ENCODE measurements at places on chromosomes 2 and 18. TPM values are rescaled to one million over a fixed set of nuclear protein-coding genes. Genes with fewer than 3 reads are reported as not detected.

IL1A gene
- total RNA-seq = 0.25 TPM

LINC00305 gene
- not detected for total RNA-seq

LOXL3 gene
- 1.2 TPM for total RNA-seq

ANKRD30B gene
- total RNA-seq = not detected

BOK gene
- total RNA-seq = 2.2 TPM

SPATS2L gene
- 44.4 TPM for total RNA-seq

BOLL gene
- total RNA-seq = not detected

VWA3B gene
- total RNA-seq = not detected

- no peak overlapping the region for H3K4me3 ChIP-seq
- peak overlapping the region; percentile 63 for H3K27ac ChIP-seq
- H3K27me3 ChIP-seq = no peaks in the 10 kb centered on the region
- H3K36me3 ChIP-seq = no peaks in the 10 kb centered on the region
- H3K4me1 ChIP-seq = peaks cover 78% of the 10 kb centered on the region
Observed at GRCh38 chr2:101775636-101776035, 78.1 kb downstream of the MAP4K4 start.

GRCh38 chr2:202960524-202960923 is 48.4 kb downstream of the CARF start:
- H3K4me1 ChIP-seq = peaks cover 6% of the 10 kb centered on the region
- no peaks in the 10 kb centered on the region for H3K27me3 ChIP-seq
- H3K36me3 ChIP-seq = no peaks in the 10 kb centered on the region
- H3K27ac ChIP-seq = no peak overlapping the region

- no peak for DNase-seq
- no peaks in the 10 kb centered on the region for H3K36me3 ChIP-seq
- H3K4me3 ChIP-seq = no peak overlapping the region
- H3K27me3 ChIP-seq = peaks cover 5% of the 10 kb centered on the region
- H3K4me1 ChIP-seq = no peaks in the 10 kb centered on the region
- H3K27ac ChIP-seq = no peak overlapping the region
Observed at GRCh38 chr2:165645930-165646831, 147.9 kb downstream of the GALNT3 start.

DNA sequence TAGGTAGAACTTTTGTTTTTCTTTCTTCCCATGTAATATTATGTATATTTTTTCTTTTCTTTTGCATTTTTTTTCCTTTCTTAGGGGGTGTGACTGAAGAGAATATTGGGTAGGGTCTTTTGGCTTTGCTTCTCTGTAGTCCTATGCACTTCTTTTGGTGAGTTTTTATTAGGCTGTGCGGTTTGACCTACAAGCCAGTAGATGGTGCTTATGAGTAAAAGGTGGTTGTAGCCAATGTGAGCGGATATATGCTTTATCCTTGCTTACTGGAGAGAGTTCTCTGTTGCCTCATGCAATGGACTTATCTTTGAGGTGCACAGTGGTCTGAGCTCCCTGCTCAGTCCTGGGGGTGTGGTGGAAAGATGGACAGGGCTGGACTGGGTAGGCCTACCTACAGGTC is 52.7 kb downstream of the DSEL start:
- H3K4me3 ChIP-seq = no peak overlapping the region
- no peaks in the 10 kb centered on the region for H3K27me3 ChIP-seq
- H3K36me3 ChIP-seq = no peaks in the 10 kb centered on the region
- H3K27ac ChIP-seq = no peak overlapping the region

GRCh38 chr2:191501561-191502168 is 176.3 kb upstream of the NABP1 start:
- H3K27me3 ChIP-seq = peaks cover 11% of the 10 kb centered on the region
- H3K27ac ChIP-seq = no peak overlapping the region
- no peaks in the 10 kb centered on the region for H3K4me1 ChIP-seq
- H3K4me3 ChIP-seq = no peak overlapping the region

- H3K4me3 ChIP-seq = peak overlapping the region; percentile 48
- peaks cover 41% of the 10 kb centered on the region for H3K27me3 ChIP-seq
Observed at GRCh38 chr2:118845522-118846441, 1.7 kb downstream of the EN1 start.

DNA sequence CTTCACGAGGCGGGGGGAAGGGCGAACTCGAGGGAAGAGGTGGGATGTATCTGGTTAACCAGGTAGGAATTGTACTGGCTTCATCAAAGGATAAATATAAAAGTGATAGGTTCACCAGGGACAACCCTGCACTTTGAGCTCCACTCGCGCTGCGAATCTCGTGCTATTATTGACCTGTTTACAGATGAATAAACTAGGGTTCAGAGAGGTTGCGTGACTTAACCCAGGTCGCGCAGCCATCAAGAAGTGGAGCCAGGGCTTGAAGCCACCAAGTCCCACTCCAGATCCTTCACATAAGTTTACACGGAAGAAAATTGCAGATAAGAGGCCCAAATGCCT is 1.4 kb upstream of the CYP1B1 start:
- no peak overlapping the region for H3K27ac ChIP-seq
- DNase-seq = no peak
- H3K4me1 ChIP-seq = peaks cover 11% of the 10 kb centered on the region
- peak overlapping the region; percentile 58 for H3K4me3 ChIP-seq
- peaks cover 4% of the 10 kb centered on the region for H3K36me3 ChIP-seq

GRCh38 chr2:10120877-10121574 is 1.5 kb upstream of the RRM2 start:
- peak overlapping the region; percentile 92 for H3K4me3 ChIP-seq
- DNase-seq = no peak
- no peaks in the 10 kb centered on the region for H3K27me3 ChIP-seq
- H3K4me1 ChIP-seq = peaks cover 43% of the 10 kb centered on the region

GRCh38 chr2:138228101-138228500 is 263.8 kb downstream of the HNMT start:
- no peak for DNase-seq
- no peaks in the 10 kb centered on the region for H3K27me3 ChIP-seq
- H3K4me1 ChIP-seq = no peaks in the 10 kb centered on the region
- no peak overlapping the region for H3K27ac ChIP-seq
- peaks cover 14% of the 10 kb centered on the region for H3K36me3 ChIP-seq
- no peak overlapping the region for H3K4me3 ChIP-seq

DNA sequence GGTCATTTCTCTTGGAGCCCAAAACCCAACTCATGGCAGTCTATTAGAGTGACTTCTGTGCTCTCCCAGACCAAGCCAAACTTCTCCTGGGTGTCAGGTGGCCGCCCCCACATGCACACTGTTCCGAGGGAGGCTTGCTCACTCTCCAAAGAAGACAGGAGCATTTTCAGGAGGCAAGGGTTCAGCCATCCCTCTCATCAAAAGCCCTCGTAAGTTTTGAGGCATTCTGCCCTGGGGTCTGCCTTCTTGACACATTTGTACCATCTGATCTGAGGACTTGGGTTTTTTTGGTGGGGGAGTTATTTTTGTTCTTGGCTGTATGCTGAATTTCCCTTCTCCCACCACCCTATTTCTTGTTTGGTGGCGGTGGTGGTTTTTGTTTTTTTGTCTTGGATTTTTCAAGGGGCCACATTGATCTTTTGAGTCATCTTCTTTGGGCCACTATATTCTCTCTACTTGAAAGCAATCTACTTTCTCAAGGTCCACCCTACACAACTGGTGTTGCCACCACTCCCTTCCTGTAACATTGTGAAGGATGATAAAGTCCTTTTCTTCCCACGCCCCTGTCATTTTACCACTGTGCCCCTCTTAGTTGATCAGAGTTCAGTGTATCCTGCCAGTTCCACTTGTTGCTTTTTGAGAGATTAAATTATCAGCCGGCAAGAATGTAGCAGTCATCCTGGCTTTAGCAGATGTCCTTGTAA is 255.8 kb downstream of the CYP26B1 start:
- no peaks in the 10 kb centered on the region for H3K36me3 ChIP-seq
- H3K27ac ChIP-seq = no peak overlapping the region
- H3K27me3 ChIP-seq = peaks cover 11% of the 10 kb centered on the region
- no peak overlapping the region for H3K4me3 ChIP-seq
- no peak for DNase-seq

DNA sequence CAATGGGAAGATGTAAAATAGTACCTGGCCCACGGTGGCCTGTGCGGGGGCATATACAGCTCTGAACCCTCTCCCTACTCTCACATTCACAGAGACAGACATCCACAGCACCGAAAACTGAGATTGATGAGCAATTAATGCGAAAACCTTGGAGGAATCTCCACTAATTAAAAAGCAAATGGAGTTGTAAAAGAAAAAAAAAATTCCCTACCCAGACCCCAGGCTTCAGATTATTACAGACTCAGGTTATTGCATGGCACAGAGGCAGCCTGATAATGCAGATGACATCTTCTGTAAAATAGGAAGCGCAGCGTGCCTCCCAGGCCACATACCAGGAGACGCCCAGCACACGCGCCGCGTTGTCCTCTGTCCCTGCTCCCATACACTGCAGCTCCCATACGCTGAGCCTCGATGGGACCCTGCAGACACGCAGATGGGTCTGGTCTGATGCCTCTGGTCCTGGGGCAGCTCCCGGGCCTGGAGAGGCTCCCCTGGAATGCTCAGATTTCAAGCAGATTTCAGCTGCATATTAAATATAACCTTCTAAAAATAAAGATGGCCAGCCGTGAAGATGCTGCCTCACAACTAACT is 496.1 kb upstream of the MYT1L start:
- H3K36me3 ChIP-seq = no peaks in the 10 kb centered on the region
- no peak overlapping the region for H3K4me3 ChIP-seq
- no peaks in the 10 kb centered on the region for H3K4me1 ChIP-seq
- no peak overlapping the region for H3K27ac ChIP-seq
- DNase-seq = no peak

- no peaks in the 10 kb centered on the region for H3K27me3 ChIP-seq
- peak overlapping the region; percentile 95 for H3K27ac ChIP-seq
- DNase-seq = no peak
- no peak overlapping the region for H3K4me3 ChIP-seq
Observed at GRCh38 chr2:207141386-207141785, 24.4 kb downstream of the KLF7 start.

GRCh38 chr2:102999958-103000357 is 238.1 kb downstream of the TMEM182 start:
- no peaks in the 10 kb centered on the region for H3K27me3 ChIP-seq
- H3K27ac ChIP-seq = no peak overlapping the region
- H3K4me3 ChIP-seq = no peak overlapping the region
- no peaks in the 10 kb centered on the region for H3K4me1 ChIP-seq
- no peaks in the 10 kb centered on the region for H3K36me3 ChIP-seq

- no peak overlapping the region for H3K27ac ChIP-seq
- H3K36me3 ChIP-seq = no peaks in the 10 kb centered on the region
- H3K27me3 ChIP-seq = no peaks in the 10 kb centered on the region
- no peak for DNase-seq
- peaks cover 9% of the 10 kb centered on the region for H3K4me1 ChIP-seq
Observed at GRCh38 chr2:241769819-241770184, 6.8 kb upstream of the GAL3ST2 start.

DNA sequence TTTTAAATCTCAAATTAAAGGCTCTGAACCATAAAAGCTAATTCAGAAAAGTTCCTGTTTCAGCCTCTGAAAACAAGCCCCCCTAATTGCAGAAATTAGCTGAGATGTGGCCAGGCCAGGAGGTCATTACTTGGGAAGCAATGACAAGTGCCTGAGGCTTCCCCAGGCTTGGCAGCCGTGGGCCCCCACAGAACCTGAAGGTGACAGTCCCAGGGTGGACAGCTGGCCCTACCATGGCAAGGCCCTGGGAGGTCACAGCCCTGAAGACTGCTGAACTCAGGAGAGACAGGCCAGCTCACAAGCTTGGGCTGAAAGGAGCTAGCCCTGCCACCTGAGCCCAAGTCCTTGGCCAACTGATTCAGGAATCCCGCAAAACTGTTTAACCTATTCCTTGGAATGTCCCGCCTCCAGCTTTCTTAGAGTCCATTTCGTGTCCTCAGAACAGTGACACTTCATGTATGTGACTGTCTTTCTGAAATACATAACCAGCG is 54.3 kb upstream of the PKDCC start:
- no peak for DNase-seq
- no peaks in the 10 kb centered on the region for H3K4me1 ChIP-seq
- H3K4me3 ChIP-seq = no peak overlapping the region
- peaks cover 30% of the 10 kb centered on the region for H3K27me3 ChIP-seq

DNA sequence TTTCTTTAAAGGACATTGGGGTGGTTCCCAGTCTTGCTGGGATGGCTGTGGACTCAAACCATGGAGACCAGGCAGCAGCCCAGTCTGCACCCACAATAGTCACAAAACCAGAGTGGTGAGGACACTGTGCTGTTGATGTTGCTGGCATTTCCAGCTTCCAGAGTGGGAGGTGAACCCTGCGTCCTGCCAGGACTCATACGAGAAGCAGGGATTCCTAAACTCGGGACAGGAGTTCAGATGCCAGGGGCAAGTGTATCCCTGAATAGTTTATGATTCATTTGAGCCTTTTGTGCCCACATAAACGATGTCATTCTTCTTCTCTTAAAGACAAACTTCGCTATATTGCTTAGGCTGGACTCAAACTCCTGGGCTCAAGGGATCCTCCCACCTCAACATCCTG is 62.8 kb downstream of the TCF7L1 start:
- peaks cover 16% of the 10 kb centered on the region for H3K27me3 ChIP-seq
- no peak for DNase-seq
- no peak overlapping the region for H3K27ac ChIP-seq
- no peaks in the 10 kb centered on the region for H3K4me1 ChIP-seq
- no peak overlapping the region for H3K4me3 ChIP-seq

- no peak overlapping the region for H3K4me3 ChIP-seq
- peaks cover 33% of the 10 kb centered on the region for H3K27me3 ChIP-seq
- H3K27ac ChIP-seq = no peak overlapping the region
Observed at GRCh38 chr2:235056768-235057167, 105.0 kb downstream of the SH3BP4 start.

DNA sequence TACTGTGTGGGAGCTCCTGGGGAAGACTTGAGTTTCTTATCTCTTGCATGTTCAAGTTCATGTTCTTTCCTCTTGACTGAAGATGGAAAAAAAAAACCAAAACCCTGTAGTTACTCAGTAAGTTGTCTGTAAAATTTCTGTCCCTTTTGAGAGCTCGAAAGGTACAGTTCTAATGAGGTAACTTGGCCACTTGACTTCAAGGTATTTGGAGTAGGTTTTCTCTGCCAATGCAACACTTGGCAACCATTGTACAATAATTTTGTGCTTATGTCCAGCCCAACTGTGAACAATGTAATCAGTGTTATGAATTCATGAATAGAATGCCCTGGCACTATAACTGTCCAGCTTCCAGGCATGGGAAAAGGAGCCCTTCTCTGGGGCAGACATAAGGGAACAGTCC is 111.0 kb downstream of the LIPG start:
- no peaks in the 10 kb centered on the region for H3K36me3 ChIP-seq
- no peak overlapping the region for H3K27ac ChIP-seq
- H3K27me3 ChIP-seq = peaks cover 35% of the 10 kb centered on the region
- H3K4me1 ChIP-seq = peaks cover 4% of the 10 kb centered on the region
- no peak for DNase-seq

DNA sequence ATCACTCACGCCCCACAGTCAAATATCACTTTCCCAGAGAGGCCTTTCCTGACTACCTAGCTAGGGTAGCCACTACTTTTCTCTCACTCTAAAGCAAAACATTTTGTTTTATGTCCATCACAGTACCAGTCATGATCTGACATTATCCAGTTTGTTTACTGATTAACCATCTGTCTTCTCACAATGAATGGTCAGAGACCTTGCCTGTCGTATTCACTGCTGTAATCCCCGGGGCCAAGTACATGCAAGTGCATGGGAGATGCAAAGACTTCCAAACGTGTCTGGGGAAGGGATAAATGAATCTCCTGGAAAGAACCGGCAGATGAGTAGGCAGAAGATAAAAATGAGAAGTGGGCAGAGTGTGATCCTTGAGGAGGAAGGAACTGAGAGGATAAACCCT is 39.7 kb downstream of the THUMPD2 start:
- H3K4me3 ChIP-seq = no peak overlapping the region
- peaks cover 33% of the 10 kb centered on the region for H3K36me3 ChIP-seq
- no peak for DNase-seq
- peaks cover 8% of the 10 kb centered on the region for H3K4me1 ChIP-seq

- no peaks in the 10 kb centered on the region for H3K27me3 ChIP-seq
- H3K27ac ChIP-seq = no peak overlapping the region
- peaks cover 9% of the 10 kb centered on the region for H3K36me3 ChIP-seq
- H3K4me3 ChIP-seq = no peak overlapping the region
- DNase-seq = no peak
Observed at GRCh38 chr2:24199968-24200590, 25.2 kb downstream of the FAM228A start.
